COR-L47 (cell line): ENCODE measurements at places on chromosomes 7 and 10.
A peak's percentile ranks its signal among the peaks of the same experiment; 100 is the strongest.

- DNase-seq, result peak; percentile 11
Observed at GRCh38 chr10:22252224-22252800, 34.5 kb upstream of the EBLN1 start.

DNA sequence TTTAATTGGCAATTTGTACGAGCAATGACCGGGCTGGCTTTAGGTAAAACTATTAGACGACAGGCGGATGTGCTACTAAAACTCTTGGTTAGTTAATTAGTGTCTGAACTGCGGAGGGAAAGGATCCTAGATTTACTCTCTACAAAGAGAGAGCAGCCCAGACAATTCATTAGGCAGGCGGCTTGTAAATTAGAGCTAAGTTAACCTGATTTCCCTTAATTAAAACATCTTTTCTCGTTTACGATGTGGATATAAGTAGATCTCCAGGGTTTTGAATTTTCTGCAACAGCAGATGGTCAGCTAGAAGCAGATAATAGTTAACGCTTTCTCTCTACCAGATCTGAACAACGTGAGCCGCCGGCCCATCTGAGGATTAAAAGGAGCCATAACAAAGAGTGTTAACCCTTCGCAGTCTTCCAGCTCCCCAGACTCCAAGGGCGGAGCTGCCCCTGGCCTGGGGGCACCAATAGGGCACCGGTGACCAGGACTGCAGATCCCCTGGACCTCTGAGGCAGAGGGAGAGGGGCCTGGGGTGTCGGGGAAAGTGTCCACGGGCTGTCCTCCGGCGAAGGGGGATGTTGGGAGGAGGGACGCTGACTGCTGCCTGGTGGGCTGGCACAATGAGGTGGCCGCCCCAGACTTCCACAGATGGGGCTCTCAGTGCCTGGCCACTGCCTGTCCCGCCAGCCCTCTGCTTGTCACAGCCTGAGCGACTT, 6.3 kb upstream of the UNCX start:
- DNase-seq, result no peak

GRCh38 chr7:24821045-24821753, 63.9 kb upstream of the GSDME start:
- DNase-seq, result peak; percentile 1

DNA sequence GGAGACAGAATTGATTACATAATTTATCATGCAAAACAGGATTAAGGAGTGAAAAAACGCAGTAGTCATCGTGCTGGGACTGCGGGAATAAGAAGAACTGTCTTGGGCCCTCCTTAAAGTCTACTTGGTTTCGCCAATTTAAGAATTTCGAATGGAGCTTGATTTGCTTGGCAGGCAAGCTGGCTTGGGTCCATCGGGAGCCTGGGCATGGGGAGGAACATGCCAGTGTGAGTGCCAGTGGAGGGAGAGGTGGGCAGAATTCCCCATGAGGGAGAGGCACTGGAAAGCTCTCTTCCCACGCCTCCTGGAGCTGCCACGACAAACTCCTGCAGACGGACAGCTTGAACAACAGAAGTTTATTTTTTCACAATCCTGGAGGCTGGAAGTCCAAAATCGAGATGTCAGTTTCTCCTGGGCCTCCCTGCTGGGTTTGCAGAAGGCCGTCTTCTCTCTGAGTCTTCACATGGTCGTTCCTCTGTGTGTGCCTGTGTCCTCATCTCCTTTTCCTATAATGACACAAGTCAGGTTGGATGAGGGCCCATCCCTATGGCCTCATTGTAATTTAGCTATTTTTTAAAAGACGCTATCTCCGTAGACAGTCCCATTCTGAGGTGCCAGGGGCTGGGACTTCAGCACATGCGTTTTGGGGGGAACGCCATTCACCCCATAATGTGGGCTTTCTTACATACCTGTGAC, 528.7 kb upstream of the DPP6 start:
- DNase-seq, result no peak

DNA sequence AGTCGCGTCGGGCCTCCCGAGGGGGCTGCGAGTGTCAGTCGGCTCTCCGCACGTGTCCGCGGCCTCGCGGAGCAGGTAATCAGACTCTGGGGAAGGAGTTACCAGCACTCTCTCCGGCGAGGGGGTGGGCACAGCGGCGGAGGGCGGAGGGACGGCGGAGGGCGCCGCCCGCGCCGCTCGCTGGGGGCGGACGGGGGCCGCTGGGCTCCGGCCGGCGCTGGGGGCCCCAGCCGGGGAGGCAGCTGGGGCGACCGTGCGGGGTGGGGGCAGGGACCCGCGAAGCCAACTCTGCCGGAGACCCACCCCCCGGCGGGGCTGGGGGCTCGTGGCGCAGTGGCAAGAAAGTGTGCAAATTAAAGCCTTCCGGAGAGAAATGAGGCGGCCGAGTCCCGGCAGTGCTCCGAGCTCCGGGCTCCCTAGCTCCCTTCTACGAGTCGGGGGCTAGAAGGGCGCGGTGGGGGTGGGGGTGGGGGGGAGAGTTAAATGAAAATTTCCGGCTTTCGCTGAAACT, at the start of gene CDK6:
Gene CDK6 (minus strand): TSS at position 85 of the 511 bp plus-strand sequence. CDS start 3,250 bp downstream, outside the sequence.
- DNase-seq, result no peak

DNA sequence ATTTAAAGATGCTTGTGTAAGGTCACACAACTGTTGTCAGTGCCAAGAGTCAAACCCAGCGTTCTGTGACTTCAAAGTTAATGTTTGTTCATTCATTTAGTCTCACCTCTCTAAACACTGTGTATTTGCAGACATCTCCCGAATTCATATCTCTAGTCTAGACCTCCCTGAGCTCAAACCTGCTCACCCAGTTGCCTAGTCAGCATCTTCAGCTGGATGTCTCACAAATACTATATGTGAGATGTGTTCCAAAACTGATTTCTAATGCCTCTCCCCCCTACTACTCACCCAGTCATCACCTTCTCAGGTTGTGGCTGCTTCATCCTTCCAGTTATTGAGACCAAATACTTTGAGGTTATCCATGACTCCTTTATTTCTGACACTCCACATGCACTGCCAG, 91.4 kb downstream of the ST7 start:
- no peak for DNase-seq

- no peak for DNase-seq
Observed at GRCh38 chr7:92569137-92569536, 21.1 kb downstream of the FAM133B start.

DNA sequence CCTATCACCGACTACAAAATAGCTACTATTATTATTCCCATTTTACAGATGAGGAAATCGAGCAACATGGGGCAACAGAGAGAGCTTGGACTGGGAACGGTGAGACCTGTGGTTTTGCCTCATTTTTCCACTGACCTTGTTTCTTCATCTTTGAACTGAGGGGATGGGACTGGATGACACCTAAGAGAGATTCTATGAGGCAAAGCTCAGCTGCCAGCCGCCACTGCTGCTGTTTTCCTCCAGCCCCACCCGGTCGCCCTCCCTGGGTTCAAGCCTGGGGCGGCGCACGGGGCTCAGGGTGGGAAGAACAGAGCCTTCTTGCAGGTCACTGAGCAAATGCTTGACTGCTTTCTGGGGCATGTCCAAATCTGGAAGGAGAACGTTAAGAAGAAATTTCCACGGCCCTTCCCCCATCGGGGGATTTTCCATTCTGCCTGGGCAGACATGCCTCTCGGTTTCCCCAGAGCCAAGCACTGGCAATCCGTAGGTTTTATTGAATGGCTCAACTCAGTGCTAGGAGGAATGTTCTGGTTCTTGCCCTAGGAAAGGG, 12.3 kb downstream of the DDIT4 start:
- DNase-seq, result no peak

GRCh38 chr10:80187465-80188409, 17.6 kb downstream of the ANXA11 start:
- peak; percentile 59 for DNase-seq

GRCh38 chr10:27717861-27718260, 27.8 kb downstream of the MKX start:
- no peak for DNase-seq

- no peak for DNase-seq
Observed at GRCh38 chr10:131880016-131880590, 20.7 kb upstream of the PPP2R2D start.

- no peak for DNase-seq
Observed at GRCh38 chr7:27112955-27113949, 10.8 kb upstream of the HOXA2 start.
